ENCODE measurements at places on chromosomes 5 and 9. TPM values are rescaled to one million over a fixed set of nuclear protein-coding genes. Genes with fewer than 3 reads are reported as not detected.

The PLPP7 gene
- total RNA-seq: 1.1 TPM

The GFPT2 gene
- total RNA-seq: 3.2 TPM

GRCh38 chr9:134339183-134339806 is 13.0 kb downstream of the RXRA start:
- no peak for DNase-seq

- DNase-seq: no peak
Measured at GRCh38 chr5:79692596-79692995, 3.0 kb downstream of the CMYA5 start.

DNA sequence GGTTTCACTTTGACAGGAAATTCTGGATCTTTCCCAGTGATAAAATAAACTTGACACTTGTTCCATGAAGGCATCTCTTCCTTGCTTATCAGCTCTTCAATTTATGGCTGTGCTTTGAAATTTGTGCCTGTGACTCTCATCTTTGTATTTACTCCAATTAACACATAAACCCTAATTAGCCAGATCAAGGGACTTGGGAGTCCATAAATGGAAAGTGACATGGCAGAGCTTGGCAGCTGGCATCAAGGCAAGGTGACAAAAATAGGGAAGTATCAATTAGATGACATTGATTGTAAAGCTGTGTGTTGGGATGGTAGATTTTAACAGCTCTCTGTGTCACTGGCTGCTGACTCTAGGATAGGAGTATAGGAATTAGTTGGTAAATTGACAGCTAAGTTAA is 133.9 kb downstream of the PBX3 start:
- DNase-seq: no peak

DNA sequence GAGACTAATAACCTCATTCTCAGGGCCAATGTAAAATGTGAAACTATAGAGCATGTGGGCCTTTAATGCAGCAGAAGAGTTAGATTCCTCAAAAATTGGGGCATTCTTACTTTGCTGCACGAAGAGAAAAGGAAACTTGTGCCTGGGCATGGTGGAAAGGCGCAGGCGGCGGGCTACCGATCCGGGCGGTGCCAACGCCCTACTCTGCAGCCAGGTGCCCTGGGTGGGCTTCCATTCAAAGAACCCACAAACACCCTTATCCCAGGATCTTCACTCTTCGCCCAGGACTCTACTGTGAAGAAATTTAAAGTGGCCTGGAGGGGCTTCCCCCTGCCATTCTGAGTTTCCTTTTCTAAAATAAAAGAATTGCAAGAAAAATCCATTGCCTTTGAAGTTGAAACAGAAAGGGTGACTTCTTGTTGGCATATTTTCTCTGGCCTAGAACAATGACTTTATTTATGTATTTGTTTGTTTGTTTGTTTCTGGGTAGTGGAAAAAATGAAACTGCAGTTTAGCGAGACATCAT is 124.9 kb downstream of the TMEM161B start:
- no peak for DNase-seq

DNA sequence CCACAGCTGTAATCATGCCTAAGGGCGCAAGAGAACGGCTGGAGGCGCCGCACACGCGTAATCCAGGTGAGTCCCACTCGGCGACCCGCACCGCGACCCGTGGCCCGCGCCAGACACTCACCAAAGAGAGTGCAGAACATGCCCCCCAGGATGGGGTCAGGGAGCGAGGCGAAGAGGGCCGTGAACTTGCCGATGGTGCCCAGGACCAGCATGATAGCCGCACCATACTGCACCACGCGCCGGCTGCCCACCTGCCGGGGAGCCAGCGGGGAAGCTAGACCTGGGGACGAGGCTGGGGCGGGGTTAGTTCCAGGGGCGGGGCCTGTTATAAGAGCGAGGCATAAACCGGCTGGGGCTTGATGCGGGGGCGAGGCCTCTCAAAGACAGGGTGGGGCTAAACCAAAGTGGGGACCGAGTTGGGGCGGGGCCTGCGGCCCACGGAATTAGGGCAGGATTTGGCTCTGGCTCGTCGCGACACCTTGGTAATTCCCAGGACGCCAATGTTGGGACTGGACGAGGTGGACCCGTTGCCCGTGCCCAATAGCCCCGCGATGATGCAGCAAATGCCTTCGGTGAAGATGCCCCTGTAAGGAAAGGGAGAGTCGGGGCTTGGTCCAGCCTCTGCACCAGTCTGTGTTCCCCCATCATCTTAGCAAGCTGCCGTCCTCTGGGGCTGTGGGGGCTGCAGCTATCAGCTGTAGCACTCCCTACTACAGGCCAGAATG is 4.8 kb downstream of the SLC23A1 start:
- DNase-seq: no peak

GRCh38 chr5:67644221-67644920 is 447.8 kb upstream of the CD180 start:
- no peak for DNase-seq

DNA sequence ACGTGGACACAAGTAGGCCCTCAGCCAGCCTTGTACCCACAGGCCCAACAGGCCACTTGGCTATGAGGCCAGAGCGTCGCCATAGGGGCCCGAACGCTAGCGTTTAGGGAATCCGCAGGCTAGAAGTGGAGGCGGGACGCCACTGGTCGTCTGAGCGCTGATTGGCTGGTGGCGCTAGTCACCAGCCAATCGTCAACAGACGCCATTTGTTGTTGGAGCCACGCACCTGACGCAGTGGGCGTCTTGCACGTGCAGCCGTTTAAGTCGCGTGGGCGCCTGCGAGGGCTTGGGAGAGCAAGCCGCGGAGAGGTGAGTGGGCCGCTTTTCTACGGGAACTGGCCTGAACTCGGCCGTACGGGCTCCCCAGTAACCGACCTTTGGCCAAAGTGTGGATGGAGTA is at the start of gene DDX4:
Gene DDX4 (plus strand): TSS at position 269 of the 400 bp plus-strand sequence. CDS start 903 bp downstream, outside the sequence.
- no peak for DNase-seq

DNA sequence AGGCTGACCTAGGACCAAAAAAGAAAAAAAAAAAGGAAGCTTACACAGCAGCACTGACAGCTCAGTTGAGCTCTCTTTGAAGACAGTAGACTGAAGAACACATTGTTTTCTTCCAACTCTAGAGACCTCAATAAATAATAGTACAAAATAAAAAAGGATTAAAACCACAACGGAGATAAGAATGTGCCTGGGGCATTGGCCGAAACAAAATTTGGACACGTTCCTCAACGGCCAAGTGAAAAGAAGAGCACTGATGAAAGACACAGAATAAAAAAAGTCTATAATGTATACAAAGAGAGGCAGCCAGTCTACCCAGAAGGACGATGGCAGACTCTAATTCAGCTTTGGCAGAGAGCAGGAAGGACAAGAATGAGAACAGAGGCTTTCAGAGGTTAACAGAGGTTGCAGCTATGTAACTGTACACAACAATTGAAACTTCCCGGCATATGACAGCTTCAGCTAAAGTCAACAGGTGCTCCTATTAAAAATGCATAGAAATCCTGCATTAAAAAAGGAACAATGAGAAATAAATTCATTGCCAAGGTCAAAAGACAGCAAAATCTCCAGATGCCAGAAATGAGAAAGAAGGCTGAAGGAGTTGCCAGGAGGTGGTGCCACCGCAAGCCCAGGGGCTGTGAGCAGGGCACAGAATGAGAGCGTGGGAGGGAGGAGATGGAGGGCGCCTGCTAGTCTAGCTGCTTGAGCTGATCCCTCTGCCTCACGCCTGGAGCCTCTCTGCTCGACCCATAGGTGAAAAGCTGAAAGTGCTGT is 113.9 kb downstream of the DCP2 start:
- no peak for DNase-seq
